CD8-positive, alpha-beta memory T cell (primary cell): ENCODE measurements at places on chromosomes 5 and 9.
A peak's percentile ranks its signal among the peaks of the same experiment; 100 is the strongest.

DNA sequence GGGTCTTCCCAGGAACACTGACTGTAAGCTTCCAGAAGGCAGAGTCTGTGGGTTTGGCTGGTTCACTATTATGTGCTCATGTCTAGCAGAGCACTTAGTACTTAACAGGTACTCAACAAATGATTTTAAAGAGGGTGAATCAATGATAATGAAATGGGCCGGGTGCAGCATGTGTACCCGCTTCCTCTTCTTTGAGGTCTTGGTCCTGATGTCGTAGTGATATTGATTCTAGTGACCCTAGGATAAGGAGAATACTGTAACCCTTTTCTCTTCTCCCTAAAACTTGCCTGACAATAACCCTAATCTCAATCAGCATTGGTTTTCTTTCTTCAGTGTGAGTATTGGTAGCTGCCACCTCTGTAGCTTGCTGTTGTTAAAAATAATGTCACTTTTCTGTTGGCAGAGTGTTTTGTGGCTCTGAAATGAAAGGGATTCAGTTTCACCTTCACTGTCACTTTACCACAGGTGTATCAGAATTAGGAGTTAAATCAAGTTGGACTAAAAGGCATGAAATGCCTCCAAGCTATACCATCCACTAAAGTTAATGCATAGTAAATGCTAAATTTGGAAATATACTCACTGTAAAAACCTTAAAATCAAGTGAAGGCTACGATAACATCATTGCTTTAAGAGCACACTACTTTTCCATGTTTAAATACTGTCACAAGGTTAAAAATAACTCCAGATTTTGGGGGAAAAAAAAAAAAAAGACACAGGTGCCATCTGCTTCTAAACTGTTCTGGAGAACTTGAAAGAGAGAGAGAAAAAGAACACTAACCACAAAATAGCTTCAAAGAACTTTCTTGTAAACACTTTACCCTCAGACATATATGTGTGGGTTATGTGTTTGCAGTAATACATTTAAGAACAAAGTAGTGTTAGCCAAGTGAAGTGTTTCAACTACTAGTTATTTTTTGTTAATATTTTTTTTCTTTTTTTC lies 6.0 kb downstream of the CAMK4 start:
- peak; percentile 82 for DNase-seq

GRCh38 chr9:70964861-70965260 lies 156.6 kb downstream of the TRPM3 start:
- no peak for DNase-seq

DNA sequence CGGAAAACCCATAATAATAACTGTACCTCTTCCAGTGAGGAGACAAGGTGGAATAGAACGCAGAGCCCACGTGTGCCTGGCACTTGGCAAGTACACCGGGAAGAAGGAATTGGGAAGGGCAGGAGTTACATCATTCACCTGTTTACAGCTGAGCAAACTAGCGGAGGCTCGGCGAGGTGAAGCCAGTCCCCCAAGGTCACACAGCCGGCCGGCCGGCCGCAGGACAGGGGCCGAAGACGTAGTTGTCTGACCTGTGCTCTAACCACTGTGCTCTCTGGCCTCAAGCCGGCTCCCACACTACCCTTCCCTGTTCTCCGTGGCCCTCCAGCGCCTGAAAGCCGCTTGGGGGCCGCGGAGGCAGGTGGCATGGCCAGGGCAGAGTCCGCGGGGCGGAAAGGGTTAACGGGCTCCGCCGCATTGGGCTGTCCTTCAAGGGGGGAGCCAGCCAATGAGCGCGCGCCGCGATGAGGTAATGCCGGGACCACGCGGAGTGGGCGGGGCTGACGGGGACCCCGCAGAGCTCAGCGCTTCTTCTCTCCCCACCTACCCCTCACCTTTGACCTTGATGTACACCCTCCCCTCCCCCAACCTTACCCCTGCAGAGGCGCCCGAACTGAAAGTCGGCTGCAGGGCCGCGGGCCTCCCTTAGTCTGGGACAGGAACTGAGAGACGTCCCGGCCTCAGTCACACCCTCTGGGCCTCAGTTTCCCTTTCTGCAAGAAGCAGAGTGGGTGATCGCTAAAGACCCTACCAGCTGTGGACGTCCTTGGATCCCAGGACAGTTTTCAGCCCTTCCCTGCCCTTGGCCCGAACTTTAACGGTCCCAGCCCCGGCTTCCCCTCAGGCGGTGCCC lies 125.1 kb downstream of the C9orf50 start:
- DNase-seq, result peak; percentile 77

DNA sequence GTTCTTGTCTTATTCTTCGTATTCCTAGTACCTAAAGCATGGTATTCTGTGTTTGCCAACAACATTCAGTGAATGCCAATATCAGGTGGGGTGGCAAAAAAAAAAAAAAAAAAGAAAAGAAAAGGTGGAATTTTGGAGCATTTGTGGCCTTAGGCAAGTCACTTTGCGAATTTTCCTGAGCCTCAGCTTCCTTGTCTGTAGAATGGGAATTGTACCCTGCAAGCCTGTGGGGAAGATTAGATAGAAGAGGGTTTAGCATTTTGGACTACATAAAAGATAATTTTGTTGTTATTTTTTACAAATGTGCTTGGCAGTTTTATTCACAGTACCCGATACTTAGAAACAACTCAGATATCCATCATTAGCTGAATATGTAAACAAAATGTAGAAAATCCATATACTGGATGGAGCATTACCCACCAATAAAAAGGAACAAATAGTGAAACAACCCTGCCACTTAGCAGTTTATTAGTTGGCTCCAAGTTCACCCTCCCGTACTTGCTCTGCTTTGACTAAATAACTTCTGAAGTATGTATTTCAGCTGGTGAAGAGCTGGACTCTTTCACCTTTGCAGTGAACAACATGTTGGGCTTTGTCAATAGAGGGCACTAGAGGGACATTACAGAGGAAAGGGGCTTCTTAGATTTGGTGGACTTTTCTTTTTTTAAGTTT lies 13.6 kb downstream of the UBE2D2 start:
- no peak for DNase-seq

DNA sequence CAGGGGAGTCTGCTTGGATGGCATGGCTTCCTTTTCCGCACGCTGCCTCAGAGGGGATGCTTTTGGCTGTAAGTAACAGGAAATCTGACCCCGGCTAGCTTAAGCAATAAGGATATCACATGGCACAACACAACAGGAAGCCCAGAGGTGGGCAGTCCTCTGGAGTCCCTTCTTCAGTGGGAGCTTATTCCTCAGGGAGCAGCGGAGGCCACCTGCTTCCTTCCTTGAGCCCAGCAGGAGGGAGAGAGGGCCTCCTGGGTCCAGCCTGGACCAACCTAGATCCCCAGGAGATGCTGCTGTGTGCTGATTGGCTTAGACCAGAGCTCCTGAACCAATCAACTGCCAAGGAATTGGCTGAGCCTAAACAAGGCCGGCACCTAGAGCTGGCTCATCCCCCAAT lies 66.3 kb downstream of the C9orf50 start:
- no peak for DNase-seq

- DNase-seq, result no peak
These were observed 87.0 kb downstream of the WNK2 start for GRCh38 chr9:93270976-93271375.

- DNase-seq, result no peak
These were observed 115.8 kb downstream of the EFNA5 start for GRCh38 chr5:107554776-107555424.

- no peak for DNase-seq
These were observed 59.4 kb upstream of the NEK6 start for GRCh38 chr9:124198331-124198730.

DNA sequence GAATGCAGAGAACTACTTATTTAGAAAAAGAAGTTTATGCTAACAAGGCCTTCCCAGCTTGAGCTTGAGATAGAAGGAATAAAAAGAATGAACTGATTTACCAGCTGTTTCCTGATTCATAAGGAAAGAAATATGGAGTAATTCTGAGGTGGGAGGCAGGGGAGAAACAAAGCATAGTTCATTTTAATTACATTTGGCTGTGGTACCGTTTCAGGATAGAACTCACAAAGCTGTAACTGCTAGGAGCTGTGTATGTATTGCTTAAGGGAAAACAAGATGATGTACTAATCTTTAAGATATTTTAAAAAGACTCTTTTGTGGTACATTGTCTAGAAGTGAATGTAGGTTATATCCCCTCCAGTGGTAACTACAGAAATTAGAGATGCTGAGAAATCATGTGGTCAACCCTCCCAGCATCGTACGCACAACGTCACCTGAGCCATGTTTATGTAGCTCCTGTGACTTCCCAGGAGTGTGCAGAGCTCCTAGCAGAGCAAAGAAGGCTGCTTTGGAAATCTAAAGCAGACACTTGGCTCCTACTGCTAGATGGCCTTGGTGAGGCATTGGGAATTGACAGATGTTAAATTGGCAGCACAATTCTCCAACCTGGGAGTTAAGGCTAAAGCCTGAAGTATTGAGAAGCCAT lies 208.3 kb upstream of the VLDLR start:
- no peak for DNase-seq

DNA sequence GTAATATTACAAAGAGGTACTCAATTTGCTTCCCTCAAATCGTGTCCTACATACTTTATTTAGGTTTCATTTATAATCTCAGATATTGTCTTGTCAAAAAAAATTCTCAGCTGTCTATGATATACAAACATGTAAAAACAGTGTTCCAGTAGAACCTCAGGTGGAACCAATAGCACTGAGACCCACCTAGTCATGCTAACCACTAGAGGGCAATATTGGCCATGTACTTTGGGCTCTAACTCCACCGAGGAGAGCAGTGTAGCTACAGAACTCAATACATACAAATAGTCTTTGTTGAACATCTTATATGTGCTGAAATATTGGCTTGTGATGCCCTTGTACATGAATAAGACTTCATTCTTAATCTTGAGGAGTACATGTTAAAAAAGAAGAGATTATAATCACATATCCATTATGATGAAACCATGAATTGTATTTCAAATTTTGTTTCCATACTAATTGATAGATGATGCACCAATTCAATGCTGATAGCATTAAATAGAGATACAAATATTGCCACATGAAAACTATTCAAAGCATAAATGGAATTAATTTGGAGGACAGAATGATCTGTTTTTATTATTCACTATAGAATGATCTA lies 71.2 kb upstream of the CNTLN start:
- no peak for DNase-seq

DNA sequence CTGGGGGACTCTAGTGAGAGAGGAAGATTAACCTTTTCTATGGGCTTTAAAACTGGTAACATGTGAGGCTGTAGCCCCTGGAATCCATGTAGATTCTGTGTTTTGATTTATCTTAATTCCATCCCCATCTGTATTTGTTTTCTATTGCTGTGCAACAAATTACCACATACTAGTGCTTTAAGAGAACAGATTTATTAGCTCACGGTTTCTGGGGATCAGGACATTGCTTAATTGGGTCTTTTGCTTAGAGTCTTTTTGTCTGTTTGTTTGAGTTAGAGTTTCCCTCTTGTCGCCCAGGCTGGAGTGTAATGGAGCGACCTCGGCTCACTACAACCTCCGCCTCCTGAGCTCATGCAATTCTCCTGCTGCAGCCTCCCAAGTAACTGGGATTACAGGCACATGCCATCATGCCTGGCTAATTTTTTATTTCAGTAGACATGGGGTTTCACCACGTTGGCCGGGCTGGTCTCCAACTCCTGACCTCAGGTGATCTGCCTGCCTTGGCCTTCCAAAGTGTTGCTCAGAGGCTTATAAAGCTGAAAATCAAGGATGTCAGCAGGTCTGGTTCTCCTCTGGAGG lies 29.9 kb upstream of the GNA14 start:
- DNase-seq, result no peak

- DNase-seq, result no peak
These were observed 41.9 kb downstream of the BNC2 start for GRCh38 chr9:16828340-16829281.

GRCh38 chr9:15306068-15306756 lies 804 bp downstream of the TTC39B start:
- DNase-seq, result peak; percentile 46

DNA sequence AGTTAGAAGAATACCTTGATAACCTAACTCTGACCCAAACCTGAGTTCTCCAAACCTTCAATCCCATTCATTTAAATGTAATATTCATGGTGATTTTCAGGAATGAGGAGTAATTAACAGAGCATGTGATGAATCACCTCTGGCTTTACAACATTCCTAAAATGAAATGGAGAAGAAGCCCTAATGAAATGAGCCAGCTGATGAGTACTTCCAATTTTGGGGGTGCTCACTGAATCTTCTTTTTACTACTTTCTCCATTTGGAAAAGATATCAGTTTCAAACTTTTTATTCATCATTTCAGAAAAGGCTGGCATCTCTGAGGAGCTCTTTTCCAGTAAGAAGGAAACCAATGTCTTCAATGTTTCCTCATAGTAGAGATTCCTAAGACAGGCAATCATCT lies 2.9 kb upstream of the SPINK5 start:
- DNase-seq, result no peak

- no peak for DNase-seq
These were observed 635 bp downstream of the NAA35 start for GRCh38 chr9:85941622-85941940.

DNA sequence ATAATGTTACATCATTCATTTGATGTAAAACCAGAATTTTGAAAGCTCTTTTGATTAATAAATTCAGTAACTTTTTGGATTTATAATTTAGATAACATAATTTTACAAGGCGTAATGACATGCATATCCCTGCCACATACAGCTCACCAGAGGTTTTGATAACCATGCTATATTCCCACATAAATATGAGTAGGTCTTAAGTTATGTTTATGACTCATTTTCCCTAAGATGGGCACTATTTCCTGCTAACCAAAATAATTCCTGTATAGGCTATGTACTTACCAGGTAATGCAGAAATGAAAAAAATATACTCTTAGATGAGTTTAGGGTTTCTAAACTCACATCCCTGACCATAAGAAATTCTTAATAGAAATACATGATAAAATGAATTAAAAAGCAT lies 93.9 kb upstream of the EDIL3 start:
- DNase-seq, result no peak

DNA sequence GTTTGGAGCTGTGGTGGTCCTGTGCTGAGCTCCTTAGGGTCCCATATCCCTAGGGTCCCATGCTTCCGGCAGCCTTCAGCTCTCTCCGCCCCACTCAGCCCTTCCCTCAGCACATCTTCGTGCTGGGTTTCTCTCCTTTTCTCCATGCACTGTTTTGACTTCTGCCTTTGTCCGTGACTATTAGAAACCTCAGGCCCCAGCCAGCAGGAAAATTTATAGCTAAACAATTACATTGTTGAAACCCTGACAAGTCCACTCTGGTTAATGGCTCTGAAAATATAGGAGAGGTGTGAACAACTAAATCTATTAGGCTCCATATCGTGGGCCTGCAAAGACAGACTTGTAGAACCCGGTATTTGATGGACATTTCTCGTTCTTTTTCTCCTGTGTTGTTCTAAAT lies 523.7 kb downstream of the CCDC171 start:
- DNase-seq, result no peak

GRCh38 chr5:128062172-128062746 lies 21.3 kb upstream of the SLC12A2 start:
- DNase-seq, result no peak
